ENCODE measurements at places on chromosomes 1 and 21.

GRCh38 chr1:168484083-168484482 is 59.7 kb downstream of the XCL2 start:
- no peak for DNase-seq

DNA sequence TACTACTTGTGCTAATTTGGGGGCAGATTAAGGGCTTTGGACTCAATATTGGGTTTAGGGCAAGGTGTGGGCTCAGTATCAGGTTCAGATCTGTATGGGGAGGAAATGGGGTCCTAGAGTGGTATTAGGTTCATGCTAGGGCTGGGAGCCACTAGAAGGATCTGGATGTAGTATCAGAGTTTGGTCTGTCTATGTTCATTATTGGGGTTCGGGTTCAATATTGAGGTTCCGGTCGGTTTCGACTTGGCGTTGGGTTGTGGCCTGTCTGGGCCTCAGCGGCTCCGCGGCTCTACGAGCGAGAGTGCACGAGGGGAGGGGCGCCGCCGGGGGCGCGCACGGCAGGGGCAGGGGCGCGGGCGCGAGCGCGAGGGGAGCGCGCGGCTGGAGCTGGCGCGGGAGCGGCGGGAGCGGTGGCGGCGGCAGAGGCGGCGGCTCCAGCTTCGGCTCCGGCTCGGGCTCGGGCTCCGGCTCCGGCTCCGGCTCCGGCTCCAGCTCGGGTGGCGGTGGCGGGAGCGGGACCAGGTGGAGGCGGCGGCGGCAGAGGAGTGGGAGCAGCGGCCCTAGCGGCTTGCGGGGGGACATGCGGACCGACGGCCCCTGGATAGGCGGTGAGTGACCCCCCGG is at the start of gene PTPRF:
Gene PTPRF, plus strand, starts transcription at position 401 of the 624 bp plus-strand sequence. CDS start 14,193 bp downstream, outside the sequence.
- no peak for DNase-seq

- DNase-seq, result no peak
These were observed 325.8 kb downstream of the SMYD3 start for GRCh38 chr1:246181241-246181640.

GRCh38 chr21:31846690-31847089 is 26.1 kb upstream of the HUNK start:
- DNase-seq, result no peak

DNA sequence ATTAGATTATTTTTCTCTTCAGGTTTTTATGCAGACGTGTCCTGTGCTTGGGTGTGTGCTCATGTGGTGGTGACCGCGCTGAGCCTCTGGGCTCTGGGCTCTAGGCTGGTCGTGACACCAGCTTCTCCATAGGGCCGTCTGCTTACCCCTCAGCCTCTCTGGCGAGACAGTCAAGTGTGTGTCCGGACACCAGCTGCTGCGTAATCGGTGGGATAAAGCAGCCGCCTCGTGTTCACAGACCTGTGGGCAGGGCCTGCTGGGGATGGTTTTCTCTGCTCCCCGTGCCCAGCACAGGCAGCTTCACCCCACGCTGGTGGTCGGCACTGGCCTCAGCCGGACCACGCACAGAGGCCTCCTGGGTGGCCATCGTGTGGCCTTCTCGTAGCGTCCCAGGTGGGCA is 33.6 kb upstream of the DIP2A start:
- DNase-seq, result no peak

- DNase-seq, result no peak
These were observed 178.2 kb downstream of the ADGRL2 start for GRCh38 chr1:81978945-81979344.

GRCh38 chr1:202648605-202649226 is 61.5 kb downstream of the SYT2 start:
- no peak for DNase-seq

GRCh38 chr1:119968601-119969000 is 72.3 kb upstream of the ADAM30 start:
- DNase-seq, result no peak

DNA sequence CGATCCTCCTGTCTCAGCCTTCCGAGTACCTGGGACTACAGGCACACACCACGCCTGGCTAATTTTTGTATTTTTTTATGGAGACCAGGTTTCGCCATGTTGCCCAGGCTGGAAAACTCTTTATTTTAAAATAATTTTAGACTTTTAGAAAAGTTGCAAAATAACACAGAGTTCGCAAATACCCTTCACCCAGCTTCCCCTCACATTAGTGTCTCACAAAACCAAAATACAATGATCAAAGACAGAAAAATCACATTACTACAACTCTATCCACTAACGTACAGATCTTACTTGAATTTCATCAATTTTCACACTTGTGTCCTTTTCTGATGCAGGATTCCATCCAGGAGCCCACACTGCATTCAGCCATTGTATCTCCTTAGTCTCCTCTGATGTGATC is 58.8 kb upstream of the ERRFI1 start:
- no peak for DNase-seq

- DNase-seq, result no peak
These were observed 59.0 kb upstream of the LRRC53 start for GRCh38 chr1:74571493-74571800.
